Substantia nigra (tissue), 51 donors: ENCODE measurements at places on chromosomes 5 and 9.
A peak's percentile ranks its signal among the peaks of the same experiment; 100 is the strongest.

DNA sequence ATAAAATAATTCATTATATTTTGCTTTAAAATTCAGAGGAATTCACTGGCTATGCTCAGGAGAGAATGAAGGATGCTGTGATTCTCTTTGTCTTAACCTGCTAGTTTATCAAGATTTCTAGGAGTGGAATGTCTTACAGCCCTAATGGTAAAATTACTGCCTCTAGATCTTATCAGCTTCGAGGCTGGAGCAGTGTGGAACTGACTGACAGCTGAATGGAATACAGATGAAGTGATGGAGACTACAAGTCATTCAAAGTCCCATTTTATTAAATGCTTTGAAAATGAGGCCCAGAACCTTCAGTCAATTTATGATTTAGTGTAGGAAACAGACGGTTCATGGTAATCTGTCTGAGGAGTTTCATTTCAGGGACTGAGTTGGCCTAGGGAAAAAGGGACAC, 202.1 kb downstream of the RFX3 start:
- DNase-seq, result no peak

GRCh38 chr9:116387934-116388698, 234.5 kb downstream of the PAPPA start:
- no peak for DNase-seq

- no peak for DNase-seq
Measured at GRCh38 chr5:173637340-173637739, 20.9 kb upstream of the BOD1 start.

DNA sequence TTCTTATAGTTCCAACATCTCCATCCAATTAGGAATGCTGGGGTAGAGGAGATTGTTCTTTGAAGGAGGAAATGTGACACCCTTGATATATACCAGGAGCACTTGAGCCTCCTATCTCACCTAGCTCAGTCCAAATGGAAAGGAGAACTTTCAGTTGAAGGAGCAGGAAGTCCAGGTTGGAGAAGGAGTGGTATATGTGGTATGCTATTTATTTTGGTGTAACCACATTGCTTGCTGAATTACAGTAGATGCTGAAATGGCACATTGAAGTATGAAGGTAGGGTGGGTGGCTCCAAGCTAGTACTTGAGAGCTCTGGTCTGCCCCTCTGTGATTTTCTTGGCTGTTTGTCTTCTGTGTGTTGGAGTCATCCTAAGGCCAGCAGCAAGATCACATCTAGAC, 6.1 kb downstream of the CSNK1G3 start:
- no peak for DNase-seq

DNA sequence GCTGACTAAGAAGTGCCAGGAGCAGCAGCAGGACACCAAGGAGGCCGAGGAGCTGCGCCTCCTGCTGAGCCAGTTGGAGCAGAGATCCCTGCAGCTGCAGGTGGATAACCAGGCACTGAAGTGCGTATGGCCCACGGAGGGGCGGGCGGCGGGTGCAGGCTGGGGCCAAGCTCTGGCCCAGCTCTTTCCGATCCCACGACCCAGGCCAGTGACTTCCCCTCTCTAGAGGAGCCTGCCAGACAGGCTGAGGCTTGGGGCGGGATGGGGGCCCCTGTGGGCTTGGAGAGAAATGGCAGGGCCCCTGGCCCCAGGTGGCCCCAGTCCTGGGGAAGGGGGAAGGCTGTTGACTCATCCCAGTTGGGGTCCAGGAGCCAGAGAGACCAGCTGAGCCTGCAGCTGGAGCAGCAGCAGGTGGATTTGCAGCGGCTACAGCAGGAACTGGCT, 3.6 kb downstream of the PTRH1 start:
- no peak for DNase-seq

DNA sequence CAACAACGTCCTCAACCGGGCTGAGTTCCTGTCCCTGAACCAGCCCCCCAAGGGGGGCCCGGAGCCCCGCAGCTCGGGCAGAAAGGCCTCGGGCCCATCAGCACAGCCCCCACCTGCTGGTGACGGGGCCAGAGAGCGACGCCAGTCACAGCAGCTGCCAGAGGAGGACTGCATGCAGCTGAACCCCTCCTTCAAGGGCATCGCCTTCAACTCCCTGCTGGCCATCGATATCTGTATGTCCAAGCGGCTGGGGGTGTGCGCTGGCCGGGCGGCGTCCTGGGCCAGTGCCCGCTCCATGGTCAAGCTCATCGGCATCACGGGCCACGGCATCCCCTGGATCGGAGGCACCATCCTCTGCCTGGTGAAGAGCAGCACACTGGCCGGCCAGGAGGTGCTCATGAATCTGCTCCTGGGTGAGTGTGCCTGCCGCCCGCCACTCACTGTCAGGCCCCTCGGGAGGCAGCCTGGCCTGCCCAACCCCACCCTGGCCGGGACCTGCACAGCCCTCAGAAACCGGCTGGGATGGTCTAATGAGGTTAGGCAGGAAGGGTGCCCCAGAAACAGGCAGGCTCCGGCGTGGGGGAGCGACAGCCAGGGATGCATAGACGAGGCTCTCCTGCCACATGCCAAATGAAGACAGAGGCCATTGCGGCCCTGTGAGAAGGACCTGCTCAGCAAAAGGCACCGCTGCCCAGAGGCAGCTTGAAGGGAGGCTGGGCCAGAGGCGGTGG, 678 bp downstream of the PLPP7 start:
- DNase-seq, result peak; percentile 85

DNA sequence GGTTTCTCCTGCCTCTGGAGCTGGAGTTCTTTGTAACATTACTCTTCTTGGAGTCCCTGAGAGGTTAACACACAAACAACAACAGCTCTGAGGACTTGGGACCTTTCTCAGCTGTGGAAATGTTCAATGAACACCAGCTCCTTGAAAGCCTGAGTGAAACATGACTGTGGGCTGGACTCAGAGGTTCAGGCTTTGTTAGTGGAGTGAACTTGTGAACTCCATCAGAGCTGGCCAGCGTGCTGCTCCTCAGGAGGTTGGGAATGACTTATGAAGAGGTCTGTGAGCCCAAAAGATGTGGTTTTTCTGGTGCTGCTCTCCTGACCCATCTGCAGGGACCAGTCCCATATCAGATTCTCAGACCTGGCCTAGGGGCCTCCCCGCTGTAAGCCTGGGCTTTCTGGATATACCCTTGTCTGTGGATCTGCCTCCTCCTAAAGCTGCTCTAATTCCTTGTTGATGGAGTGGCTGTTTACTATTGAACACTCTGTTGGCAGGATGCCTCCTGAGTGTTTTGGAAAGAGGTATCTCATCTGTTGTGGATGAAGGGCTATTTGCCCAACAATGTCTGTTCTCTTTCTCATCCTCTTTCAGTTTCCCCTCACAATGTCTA, 170.0 kb upstream of the GDNF start:
- no peak for DNase-seq

DNA sequence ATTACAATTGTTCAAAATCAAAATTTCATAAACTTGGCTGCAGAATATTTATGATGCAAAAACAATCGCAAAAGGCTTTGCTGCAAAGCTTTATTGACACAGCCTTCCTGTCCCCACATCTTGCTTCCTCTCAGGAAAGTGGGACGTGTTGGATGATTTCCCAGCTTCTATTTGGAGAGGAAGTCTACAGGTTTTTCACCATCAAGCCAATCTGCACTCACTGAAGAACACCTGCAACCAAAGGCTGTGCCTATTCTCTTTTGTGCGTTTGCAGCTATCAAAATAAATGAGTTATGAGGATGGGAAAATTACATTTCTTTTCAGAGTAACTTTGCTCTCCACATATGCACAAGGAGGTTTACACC, 214.4 kb downstream of the PLK2 start:
- DNase-seq, result no peak

GRCh38 chr9:134177624-134178393, 13.4 kb upstream of the RNU6ATAC start:
- no peak for DNase-seq

DNA sequence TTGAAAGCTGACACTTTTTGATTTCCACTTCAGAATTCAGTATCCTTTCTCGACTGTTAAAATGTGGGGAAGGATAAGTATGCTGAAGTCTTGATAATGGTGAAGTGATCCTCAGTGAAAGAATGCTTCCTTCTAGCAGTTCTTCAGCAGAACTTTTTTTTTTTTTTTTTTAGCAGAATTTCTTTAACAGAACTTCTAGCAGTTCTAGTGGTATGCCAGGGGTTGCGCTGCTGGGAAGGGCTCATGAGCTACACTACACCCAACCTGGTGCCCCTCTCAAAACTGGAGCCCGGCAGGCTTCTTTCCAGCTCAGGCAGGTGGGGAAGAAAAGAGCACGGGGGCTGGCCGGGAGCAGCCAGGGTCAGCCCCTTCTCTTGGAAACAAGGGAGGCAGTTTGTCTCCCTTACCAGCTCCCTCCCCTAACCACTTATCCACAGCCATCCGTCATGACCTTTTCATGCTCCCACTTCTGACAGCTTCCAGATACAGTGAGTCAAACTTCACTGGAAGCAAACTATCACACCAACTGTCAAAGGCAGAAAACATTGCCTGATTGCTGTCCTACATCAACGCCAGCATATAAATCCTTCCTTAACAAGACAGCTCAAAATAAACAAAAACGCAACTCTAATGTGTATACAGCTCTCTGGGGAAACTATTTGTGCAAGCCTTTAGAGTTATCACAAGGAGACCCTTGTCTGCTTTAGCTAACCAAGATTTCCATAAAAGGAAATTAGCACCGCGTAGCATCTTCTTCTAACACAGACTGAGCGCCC, 211.5 kb downstream of the GAPVD1 start:
- DNase-seq, result no peak

DNA sequence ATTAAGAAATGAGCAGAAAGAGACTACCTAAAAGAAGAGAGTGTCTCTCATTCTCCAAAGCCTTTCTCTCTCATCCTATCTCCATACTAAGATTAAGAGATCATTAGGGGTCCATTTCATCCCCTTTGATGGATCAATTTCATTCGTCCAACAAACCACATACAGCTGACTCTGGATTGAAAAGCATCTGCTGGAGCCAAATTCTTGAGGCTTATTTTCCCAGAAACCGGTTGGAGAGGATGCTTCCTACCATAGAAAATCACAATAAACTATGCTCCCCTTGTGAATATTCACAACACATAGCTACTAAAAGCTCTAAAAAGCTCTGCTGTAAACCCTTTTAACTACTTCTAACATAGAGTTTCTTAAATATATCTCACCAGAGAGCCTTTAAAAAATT, 755.0 kb upstream of the ZNF608 start:
- no peak for DNase-seq

GRCh38 chr9:127336506-127337352, 60.2 kb upstream of the SLC2A8 start:
- DNase-seq, result no peak

GRCh38 chr5:141524604-141525597, 36.0 kb downstream of the PCDHGC5 start:
- DNase-seq, result peak; percentile 59

GRCh38 chr5:174383210-174384167, 338.0 kb downstream of the NSG2 start:
- DNase-seq, result no peak

GRCh38 chr5:172544371-172545095, 90.2 kb upstream of the SH3PXD2B start:
- DNase-seq, result no peak

GRCh38 chr5:100110497-100110896, 424.7 kb upstream of the FAM174A start:
- DNase-seq, result no peak

- no peak for DNase-seq
Measured at GRCh38 chr9:137236238-137236935, 4.7 kb upstream of the TUBB4B start.

DNA sequence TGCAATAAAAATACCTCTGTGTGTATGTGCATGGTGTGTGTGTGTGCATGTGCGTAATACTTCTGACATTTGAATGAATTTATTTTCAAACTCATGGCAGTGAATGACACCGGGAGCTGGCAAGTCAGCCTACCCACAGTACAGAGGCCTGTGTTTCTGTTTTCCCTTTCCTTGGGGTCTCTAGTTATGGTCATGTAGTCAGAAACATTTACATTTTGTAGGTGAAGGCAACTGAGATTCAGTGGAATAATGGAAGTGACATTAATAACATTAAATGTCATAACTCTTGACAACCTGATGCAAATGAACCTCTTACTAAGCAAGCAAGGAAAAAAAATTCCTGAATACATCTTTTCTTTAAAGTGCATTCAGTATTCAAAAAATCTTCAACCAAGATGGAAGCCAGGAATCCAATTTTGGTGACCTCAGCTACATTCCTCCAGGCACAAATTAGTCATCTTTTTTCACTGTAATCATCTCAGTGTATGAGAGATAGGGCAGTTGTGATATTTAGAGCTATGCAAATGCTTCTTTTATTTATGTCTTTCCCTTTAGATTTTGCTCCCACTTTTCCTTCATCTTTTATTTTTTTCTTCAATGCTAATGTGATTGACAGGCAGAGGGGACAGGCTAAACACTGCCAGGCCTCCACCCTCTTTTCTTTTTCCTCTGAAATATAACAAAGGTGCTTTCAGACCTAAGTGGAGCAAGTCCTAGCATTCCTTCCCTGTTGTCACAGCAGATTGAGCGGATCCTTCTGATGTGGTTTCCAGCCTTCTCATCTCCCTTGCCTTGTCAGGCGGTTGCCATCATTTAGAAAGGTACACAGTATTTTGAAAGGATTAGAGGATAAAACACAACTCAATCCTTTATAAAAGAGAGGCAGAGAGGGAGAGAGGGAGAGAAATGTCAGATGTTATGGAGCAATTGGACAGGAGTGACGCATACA, 569.8 kb upstream of the ADAMTS16 start:
- DNase-seq, result no peak

GRCh38 chr9:94173632-94174031, 85.5 kb upstream of the ZNF169 start:
- DNase-seq, result no peak

- DNase-seq, result no peak
Measured at GRCh38 chr9:117546894-117547678, 132.2 kb upstream of the ASTN2 start.

GRCh38 chr9:73683862-73684591, 532.4 kb downstream of the ANXA1 start:
- DNase-seq, result no peak

- no peak for DNase-seq
Measured at GRCh38 chr5:10842823-10843222, 81.8 kb upstream of the DAP start.

- no peak for DNase-seq
Measured at GRCh38 chr9:94779693-94780290, 53.3 kb downstream of the AOPEP start.

GRCh38 chr5:158235159-158235547, 376.2 kb upstream of the CLINT1 start:
- DNase-seq, result no peak

GRCh38 chr5:107619781-107620180, 51.0 kb downstream of the EFNA5 start:
- DNase-seq, result no peak

DNA sequence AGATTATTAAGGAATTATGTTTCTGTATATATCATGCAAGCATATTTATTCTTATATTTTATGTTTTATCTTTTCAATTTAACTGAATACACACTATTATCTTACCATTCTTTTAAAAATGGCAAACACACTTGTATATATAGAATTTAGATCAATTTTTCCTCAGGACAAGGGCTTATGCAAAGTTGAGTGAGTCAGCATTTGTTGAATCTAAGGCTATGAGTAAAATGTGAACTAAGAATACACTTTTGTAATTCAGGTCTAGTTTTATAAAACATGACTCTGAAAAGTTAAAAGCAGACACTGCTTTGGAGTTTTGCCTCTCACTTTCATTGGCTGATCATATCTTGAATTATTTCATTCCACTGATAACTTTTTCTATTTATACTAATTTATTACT, 127.8 kb downstream of the FOCAD start:
- DNase-seq, result no peak

- DNase-seq, result no peak
Measured at GRCh38 chr9:34652602-34653000, 616 bp downstream of the IL11RA start.

- no peak for DNase-seq
Measured at GRCh38 chr9:13992138-13993088, 321.5 kb downstream of the NFIB start.
